Occipital lobe (tissue), 3 donors: ENCODE measurements at places on chromosomes 4 and X. TPM values are rescaled to one million over a fixed set of nuclear protein-coding genes. Genes with fewer than 3 reads are reported as not detected.

DNA sequence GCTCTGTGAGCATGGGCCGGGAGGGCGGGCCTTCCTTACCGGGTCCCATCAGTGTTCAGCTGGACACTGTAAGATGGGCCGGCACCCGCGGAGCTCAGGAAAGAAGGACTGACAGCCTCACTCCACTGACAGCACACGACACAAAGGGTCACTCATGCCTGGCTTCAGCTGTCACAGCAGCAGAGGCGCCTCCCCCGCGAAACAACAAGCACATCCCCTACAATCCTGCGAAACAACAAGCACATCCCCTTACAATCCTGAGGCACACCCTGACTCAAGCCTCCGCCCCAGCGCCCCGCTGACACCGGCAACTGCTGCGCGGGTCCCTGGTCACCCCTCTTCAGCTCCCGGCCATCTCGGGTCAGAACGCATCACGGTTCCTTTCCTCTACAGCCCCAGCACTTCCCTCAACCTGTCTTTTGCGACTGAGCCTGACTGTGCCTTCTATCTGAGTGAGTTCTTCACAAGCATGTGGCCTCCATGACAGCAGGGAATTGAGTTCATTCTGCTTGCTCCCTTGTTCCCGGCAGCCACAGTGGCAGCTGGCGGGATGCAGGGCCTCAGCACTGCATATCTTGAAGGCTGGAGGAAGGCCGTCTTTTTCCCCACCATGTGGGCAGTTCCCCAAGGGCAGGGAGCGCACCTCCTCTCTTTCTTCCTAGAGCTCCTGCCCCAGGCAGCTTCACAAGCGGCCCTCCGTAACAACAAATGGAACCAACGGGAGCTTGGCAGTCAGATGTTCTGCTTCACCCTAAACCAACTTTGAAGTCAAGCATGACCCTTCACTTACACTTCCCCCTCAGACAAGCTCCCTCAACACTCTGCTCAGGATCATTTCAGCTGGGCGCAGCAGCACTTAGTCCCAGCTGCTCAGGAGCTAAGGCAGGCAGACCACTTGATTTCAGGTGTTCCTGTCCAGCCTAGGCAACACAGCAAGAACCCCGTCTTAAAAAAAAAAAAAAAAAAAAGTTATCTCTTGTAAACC, 39.6 kb downstream of the SCD5 start:
- peak; percentile 13 for DNase-seq

The SFRP2 gene
- total RNA-seq, result 1.1 TPM

The WDR17 gene
- total RNA-seq, result 80.5 TPM

GRCh38 chr4:184313058-184313581, 95.4 kb upstream of the ENPP6 start:
- no peak for DNase-seq

The ATP6AP2 gene
- total RNA-seq, result 95.1 TPM

GRCh38 chrX:31112226-31112999, 40.6 kb upstream of the FTHL17 start:
- no peak for DNase-seq

DNA sequence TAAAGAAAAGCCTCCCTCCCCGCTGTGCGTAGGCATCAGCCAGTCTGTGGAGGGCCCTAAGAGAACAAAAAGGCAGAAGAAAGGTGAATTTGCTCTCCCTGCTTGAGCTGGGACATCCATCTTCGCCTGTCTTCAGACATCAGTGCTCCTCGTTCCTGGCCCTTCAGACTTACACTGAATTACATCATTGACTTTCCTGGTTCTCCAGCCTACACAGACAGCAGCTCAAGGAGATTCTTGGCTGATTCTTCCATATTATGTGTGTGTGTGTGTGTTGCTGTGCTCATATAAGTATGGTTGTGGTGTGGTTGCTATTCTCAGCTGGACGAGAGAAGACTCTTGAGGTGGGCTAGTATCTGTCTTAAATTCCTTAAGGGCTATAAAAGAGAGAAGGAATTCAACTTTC, 35.5 kb upstream of the CD99L2 start:
- no peak for DNase-seq

- no peak for DNase-seq
These were observed 10.2 kb downstream of the UBE2D3 start for GRCh38 chr4:102817021-102817605.

DNA sequence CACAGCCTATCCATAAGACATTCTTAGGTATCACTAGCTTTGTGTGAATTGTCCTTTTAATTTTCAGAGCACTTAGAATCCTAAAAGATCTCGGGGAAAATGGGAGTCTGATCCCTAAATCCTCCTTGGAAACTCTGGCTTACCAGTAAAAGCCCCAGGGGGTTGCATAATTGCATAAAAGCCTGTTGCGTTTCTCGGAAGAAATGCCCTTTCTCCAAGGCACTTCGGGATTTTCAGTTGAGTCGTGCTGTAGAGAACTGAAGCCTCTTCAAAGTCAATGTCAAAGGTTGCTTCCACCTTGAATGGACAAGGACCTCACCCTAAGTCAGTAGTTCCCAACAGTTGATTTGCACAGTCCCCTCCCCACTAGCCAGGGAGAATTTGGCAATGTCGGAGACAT, 20.8 kb downstream of the FAM184B start:
- no peak for DNase-seq

The PHKA2 gene
- 18.4 TPM for total RNA-seq

DNA sequence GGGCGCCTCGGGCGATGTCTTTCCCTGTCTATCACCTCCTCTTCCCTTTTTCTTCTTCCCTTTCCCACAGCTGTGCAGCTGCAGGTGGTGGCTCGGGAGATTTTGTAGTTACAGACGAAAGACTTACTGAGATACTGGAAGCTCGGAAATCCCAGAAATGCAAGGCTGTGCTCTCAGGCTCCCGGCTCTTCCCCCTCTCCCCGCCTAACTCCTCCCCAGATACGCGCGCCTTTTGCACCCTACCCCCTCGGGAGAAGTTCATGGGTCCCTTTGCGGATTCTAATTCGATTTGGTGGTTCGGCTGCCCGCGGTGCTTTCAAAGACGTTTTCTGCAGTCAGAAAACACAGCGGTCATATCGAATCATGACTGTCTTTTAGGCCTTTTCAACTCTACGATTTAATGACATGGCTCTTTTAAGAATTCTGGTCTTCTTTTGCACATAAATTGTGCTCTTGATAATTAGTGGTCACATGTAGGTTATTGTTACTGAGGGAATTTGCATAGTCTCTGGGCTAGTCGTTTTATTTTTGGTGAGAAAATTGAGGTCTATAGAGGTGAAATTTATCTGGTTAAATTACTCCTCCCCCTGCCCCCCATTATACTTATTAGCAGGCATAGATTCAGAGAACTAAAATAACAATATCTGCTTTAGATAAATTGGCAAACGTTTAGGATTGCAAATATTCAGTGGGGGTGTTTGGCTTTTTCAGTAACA, 1.6 kb downstream of the SEPTIN11 start:
- DNase-seq, result peak; percentile 53

The ADH1A gene
- total RNA-seq, result not detected

GRCh38 chr4:62377700-62378099, 1177.6 kb downstream of the ADGRL3 start:
- no peak for DNase-seq
